ENCODE measurements at places on chromosomes 1 and 21.

DNA sequence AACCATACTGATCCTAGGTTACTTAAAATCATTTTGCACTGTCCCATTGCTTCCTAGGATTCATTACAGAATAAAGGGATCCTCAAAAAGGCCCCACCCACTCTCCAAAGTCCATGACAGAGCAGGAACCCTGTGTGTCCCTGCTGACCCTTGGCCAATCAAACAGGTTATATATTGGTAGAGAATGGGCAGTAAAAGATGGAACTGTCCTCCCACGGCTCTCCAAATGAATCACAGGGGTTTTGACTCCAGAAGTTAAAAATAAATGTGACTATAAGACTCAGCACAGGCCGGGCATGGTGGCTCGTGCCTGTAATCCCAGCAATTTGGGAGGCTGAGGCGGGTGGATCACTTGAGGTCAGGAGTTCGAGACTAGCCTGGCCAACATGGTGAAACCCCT, 65.5 kb downstream of the ACOT7 start:
- no peak for DNase-seq

DNA sequence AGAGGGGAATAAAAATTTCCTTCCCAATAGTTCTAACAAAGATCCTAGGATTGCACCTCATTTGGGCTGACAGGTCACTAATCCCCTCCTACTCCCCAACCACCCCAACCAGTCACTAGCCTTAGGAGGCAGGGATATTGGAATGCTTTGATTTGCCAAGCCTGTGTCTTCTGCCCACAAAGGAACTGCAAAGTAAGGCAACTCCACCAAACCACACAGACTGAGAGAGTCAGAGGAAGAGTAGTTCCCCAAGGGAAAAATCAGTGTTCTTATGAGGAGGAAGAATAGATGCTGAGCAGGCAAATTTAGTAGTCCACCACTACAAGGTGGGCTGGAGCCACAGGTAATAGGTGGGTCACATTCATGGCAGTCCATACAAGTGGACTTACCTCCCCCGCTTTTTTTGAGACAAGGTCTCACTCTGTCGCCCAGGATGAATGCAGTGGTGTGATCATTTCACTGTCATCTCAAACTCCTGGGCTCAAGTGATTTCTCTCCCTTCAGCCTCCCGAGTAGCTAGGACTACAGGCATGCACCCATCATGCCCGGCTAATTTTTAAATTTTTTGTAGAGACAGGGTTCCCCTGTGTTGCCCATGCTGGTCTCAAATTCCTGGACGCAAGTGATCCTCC, 3.7 kb upstream of the TMEM39B start:
- no peak for DNase-seq

DNA sequence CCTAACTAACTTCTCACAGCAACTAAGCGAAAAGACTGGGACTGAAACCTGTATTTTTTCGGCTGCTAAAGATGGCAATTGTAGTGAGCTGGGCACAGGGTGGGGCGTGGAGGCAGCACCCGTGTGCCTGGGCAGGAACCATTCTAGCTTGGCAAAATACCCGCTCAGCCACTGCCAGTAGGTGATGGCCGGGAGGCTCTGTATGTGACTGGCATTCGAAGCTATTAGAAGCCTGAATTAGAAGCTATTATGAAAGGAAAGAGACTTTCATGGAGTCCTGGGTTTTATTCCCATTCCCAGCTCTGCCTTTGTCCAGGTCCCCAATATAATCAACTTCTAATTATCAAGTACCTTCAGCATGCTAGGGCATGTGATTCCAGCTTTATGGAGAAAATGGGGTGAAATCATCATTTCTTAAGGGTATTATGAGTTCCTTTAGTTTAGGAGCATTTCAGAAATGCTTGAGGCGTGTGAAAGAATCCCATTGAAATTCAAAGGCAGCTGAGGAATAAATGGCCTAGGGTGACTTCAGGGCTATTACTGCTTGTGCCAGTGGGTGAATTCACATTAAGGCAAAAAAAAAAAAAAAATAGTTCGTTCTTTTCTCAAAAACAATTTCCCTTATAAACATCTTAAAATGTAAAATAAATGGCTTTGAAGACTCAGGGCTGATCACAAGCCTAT, 125.6 kb downstream of the KCNN3 start:
- DNase-seq, result no peak

- DNase-seq, result no peak
These were observed 97.8 kb downstream of the DTL start for GRCh38 chr1:212133319-212133718.

DNA sequence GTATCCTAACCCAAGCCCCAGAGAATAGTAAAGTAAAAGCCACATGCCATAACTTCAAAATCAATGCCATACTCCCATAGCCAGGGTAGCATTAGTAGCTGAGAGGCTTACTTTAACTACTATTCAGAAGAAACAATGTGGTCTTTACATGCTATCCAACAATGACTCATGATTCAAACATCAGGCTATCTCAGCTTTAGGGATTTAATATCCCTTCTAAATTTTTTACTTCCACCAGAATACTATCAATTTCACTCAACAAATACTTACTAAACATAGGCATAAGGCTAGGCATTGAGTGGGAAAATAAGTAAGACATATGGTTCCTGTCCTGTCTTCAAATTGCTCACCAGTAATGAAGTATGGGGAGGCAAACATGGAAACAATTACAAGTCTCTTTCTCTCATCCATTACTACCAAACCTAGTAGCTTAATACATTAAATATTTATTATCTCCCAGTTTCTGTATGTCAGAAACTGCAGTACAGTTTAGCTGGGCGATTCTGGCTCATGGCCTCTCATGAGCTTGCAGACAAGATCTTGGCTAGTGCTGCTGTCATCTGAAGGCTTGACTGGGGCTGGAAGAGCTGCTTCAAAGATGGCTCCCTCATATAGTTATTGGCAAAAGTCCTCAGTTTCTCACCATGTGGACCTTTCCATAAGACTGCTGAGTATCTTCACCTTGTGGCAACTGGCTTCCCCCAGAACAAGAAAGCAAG, 30.7 kb downstream of the EVI5 start:
- no peak for DNase-seq

DNA sequence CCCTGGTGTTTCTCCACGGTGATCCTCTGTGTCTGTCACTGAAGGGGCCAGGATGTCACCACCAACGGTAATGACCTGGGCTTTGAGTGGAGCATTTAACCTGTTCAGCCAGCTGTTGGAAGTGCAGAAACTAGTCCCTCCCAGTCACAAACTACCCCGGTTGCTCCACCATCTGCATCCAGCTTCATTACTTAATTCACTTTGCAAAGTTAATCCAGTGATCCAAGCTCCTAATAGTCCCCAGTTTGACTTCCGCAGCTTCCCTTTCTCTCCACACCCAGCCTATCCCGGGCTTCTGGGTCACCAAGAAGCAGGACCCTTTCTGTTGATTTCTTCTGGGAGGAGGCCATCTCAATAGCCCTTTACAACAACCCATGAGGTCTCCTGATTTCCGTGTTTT, 63.5 kb downstream of the MDM4 start:
- DNase-seq, result no peak

GRCh38 chr1:27049607-27050006, 37.0 kb upstream of the TENT5B start:
- DNase-seq, result no peak

- peak; percentile 61 for DNase-seq
These were observed 18.7 kb downstream of the MFSD2A start for GRCh38 chr1:39973503-39974135.

DNA sequence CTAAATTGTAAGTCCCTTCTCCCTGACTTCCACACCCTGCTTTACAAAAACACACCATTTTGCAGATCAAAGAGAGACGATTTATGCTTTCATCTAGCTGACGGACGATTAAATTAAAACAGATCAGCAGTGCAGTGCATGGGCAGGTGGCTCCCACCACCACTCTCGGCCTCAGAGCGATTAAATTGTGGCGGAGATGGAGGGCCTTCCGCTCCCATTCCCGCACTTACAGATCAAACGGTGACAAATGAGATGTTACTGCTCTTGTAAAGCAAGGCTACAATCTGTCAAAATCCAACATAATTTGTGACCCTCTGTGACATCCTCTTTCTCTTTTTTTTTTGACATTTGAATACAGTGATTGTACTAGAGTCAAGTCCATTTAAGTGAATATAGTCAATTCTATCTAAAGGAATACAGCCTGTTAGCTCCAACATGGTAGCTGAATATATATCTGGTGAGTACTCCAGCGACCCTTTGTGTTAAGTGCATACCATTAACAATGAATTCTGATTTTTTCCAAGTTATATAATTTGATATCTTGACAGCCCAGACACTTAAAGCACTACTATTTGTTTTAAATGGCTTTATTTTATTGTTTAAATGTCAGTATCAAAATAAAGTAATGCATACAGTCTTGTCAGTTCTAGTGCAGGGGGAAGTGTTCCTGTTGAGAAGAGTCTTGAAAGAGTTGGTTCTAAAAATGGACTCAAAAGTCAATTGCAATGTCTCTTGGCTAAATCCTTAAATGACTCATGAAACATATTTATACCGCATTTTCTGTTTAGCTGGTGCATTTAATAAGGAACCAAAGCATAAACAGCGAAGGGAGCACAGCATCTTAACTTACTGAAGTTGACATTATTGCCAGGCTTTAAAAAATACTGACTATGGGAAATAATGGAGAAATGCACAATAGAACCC, 109.0 kb downstream of the ESRRG start:
- no peak for DNase-seq

- no peak for DNase-seq
These were observed 3.0 kb upstream of the DRAXIN start for GRCh38 chr1:11688506-11688905.

DNA sequence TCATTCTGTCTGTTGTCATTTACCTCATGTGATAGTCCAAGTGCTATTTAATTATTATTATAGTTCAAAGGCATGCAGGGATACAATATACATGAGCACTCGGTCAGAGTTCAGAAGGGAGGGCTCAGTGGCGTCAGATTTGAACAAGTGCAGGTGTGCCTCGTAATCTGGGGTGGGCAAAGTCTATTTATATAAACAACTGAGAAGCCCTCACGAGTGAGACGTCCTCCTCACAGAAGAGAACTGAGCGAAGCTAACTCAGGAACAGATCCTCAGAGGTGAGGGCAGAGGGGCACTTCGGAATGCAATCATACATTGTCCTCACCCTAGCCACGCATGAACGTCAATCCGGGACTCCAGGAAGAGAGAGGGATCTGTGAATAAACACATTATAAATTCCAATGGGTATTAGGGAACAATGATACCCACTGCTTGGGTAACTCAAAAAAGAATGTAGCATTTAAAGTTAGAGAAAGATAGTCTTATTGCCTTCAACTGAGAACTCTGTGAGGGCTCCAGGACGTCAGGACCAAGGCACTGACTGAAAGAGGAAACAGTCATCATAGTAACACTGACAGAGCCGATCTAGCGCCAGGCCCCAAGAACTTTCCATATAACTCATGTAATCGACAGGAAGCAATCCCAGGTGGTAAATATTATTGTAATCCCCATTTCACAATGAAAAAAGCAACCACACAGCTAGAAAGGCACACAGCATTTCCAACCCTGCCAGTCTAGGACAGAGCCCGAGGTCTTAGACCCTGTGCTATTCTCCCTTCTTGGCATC, 127.1 kb upstream of the B3GALT2 start:
- no peak for DNase-seq

DNA sequence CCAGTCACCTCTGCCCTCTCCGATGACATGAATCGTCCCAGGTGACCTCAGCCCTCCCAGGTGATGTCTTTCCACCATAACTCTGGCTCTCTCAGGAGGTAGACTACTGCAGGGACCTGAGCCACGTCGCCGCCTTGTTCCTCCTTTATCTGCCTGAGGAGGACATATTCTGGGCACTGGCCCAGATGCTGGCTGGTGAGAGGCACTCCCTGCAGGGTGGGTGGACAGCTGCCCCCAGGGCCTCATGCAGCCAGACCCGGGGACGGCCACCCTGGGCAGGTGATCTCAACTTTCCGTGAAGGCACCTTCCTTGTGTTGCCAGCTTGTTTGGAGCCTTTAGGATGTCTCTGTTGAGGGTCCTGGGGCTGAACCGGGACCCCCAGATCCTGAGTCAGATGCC, 13.9 kb upstream of the ZBTB17 start:
- DNase-seq, result no peak

GRCh38 chr1:108149796-108150467, 50.2 kb downstream of the SLC25A24 start:
- DNase-seq, result no peak

DNA sequence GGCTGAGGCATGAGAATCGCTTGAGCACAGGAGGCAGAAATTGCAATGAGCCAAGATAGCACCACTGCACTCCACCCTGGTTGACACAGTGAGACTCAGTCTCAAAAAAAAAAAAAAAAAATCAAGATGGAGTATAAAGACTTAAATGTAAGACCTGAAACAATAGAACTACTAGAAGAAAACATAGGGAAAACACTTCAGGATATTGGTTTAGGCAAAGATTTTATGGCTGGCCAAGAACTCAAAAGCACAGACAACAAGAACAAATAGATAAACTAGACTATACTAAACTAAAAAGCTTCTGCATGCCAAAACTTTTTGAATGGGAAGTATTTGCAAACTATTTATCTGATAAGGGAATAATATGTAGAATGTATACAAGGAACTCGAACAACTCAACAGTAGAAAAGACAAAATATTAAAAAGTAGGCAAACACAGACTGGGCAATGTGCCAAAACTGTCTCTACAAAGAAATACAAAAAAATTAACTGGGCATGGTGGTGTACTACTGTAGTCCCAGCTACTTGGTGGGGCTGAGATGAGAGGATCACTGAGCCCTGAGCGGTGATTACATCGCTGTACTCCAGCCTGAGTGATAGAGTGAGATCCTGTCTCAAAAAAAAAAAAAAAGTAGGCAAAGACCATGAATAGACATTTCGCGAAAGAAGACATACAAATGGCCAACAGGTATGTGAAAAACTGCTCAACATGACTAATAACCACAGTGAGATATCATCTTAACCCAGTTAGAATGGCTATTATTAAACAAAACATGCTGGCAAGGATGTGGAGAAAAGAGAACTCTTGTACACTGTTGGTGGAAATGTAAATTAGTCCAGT, 25.3 kb downstream of the DTL start:
- DNase-seq, result no peak

GRCh38 chr1:181044449-181044966, 10.7 kb downstream of the MR1 start:
- DNase-seq, result no peak

GRCh38 chr1:74689621-74690363, 16.2 kb upstream of the ERICH3 start:
- DNase-seq, result no peak

DNA sequence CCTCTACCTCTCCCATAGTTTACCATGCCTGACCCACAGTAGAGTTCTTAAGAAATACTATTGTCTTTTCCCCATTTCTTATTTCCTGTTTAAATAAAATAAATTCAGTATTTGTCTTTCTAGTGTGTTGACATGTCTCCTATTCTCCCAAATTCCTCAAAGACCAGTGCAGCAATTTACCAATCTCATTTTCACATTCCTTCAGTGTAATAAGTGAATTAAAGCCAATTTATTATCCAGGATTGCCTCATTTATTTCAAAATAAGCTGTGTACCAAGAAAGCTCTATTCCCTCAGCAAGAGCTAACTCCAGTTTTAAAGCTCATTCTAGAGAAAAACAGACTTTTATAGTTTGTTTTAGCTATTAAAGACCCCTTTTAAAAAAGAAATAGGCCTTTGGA, 49.9 kb downstream of the DISC1 start:
- no peak for DNase-seq

- peak; percentile 64 for DNase-seq
These were observed 2.2 kb downstream of the ACAP3 start for GRCh38 chr1:1305300-1306069.
